ENCODE measurements at places on chromosomes 2 and 18.

- DNase-seq: no peak
Observed at GRCh38 chr2:160510617-160511016, 17.0 kb upstream of the RBMS1 start.

- no peak for DNase-seq
Observed at GRCh38 chr2:238793801-238794449, 54.0 kb upstream of the TWIST2 start.

DNA sequence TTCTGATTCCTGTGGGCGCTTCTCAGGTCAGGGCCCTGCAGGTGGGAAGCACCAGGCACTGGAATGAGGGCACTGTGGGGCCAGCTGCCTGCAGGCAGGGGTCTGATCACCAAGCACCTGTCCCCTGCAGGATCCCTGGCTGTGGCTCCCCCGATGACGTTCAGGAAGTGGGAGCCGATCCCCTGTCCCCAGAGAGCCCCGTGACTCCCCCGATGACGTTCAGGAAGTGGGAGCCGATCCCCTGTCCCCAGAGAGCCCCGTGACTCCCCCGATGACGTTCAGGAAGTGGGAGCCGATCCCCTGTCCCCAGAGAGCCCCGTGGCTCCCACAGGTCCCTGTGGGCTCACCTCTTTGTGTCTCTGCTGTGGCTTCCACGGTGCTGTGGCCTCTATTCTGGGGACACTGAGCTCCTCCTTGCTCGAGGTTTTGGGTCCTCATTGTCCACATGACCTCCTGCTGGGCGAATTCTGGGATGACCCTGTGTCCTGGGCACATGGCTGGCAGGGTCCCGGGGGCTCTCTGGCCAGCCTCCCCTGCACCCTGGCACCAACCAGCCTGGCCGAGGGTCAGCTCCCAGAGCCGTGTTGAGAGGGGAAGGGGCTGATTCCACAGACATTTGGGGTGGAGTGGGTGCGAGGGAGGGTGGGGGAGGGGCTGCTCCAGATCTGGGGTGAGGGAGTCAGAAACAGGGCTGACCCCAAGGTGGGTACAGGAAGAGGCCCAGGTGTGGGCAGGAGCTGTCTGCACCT is 4.8 kb downstream of the NEU4 start:
- peak; percentile 30 for DNase-seq

DNA sequence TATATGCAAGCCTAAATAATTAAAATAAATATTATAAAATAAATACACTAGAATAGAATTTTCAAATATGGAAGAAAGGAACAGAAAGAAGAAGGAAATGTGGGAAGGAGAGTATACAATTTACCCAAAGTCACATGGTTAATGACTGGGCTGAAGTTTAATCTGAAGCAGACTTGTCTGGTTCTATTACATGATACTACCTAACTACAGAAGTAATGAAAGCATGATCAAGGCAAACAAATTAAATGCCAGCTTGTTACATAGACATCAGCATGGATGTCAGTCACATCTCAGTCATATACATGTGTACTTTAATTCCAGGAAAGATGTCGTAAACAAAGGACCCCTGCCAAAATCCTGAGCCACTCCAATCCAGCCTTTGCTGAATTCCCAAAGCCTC is 1060.8 kb downstream of the CNTNAP5 start:
- no peak for DNase-seq

DNA sequence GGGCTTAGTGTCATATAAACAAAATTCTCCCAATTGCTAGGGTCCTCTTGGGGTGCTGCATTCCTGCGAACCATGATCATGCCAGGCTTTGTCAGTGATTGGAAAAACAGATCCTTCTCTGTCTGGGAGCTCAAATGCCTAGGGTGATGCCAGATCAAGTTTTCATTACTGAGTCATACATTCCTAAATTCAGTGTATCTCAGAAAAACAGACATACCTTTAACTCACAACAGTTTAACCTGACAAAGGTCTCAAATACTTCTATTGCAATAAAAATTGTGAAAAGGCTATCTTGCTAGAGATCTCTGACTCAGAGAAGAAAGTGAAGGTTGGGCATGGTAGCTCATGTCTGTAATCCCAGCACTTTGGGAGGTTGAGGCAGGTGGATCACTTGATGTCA is 86.9 kb downstream of the SH3YL1 start:
- no peak for DNase-seq

DNA sequence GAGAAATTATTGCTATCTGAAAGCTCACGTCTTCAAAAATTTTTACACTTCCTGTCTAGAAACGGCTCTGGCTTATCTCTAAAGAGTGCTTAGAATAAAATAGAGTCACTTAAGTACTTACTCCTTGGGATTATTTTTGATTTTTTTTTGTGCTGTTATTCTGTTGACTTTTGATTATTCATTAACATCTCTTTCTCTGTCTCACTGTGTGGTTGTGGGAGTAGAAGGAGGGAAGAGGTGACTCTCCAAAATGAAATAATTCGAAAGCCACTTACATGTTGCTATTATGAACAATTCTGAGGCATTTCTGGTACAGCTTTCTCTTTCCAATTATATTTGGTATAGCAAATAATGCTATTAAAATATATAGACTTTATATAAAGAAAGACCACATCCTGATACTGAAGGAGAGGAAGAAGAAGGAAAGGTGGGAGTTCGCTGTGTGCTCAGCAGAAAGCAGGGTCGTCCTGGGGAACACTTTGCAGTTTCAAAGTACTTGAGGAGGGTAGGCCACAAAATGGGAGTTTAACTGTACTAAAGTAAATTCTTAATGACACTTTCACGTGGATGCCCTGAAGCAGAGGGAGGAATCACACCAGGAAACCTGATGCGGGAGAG is 9.6 kb upstream of the MMADHC start:
- DNase-seq: no peak

DNA sequence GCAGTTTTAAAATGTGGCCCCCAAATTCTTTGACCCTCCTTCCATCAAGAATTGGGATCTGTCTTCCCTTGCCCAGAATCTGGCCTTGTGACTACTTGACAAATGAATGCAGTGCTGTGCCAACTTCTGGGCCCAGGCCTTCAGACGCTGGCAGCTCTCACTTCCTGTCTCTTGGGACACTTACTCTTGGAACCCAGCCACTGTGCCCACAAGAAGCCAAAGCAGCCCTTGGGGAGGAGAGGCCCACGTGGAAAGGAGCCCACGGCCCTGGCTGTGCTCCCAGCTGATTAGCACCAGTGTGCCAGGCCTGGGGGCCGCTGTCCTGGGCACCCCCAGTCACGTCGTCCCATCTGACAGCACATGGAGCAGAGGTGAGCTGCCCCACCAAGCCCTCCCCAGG is 56.6 kb downstream of the RPL37A start:
- DNase-seq: no peak

DNA sequence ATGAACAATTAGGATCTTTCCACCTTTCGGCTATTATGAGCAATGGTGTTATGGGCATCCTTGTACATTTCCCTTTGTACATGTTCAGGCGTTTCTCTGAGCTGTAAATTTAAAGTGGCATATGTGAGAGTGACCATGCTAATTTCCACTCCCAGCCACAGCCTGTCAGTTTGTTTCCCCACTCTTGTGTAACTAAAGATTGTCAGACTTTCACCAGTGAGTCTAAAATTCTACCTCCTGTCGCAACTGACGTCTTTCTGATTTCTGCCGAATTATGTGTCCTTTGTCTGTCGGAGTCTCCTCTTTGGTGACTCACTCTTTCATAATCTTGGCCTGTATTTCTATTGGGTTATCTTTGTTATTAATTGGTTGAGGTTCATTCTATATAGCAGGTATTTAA is 50.7 kb downstream of the TRAPPC12 start:
- DNase-seq: no peak

DNA sequence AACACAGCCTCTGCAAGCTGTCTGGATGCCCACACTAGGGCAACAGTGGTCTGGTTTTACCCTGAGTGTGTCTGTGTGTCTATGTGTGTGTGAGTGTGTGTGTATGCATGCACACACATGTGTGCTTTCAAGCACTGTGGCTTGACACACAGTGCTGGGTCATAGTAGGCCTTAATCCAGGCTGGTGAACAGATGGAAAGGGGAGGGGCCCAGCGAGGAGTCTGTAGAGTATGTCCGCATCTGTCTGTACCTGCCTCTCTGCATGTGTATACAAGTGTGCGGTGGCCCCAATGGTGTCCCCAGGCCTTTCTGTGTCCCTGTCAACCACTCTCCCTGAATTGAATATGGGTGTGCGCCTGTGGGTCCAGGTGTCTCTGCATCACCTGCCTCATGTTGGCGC is 9.3 kb upstream of the KCNIP3 start:
- no peak for DNase-seq

DNA sequence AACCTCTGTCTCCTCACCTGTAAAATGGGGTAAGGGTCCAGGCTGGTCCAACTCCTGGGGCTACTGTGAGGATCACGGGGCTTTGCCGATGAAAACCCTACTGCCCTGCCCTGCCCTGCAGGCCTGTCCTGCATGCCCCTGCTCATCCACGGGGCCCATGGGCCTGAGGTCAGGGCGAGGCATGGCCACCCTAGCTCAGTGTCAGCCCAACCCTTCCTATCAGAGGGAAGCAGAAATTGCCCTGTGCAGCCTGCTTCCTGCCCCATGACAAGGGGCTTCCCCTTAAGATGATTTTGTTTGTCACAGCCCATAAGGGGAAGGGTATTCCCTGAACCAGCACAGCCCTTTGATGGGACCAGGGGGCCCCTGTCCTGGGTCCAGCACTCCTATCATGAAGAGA is 353.6 kb upstream of the ID2 start:
- no peak for DNase-seq

- no peak for DNase-seq
Observed at GRCh38 chr2:14552818-14553217, 79.7 kb upstream of the LRATD1 start.

DNA sequence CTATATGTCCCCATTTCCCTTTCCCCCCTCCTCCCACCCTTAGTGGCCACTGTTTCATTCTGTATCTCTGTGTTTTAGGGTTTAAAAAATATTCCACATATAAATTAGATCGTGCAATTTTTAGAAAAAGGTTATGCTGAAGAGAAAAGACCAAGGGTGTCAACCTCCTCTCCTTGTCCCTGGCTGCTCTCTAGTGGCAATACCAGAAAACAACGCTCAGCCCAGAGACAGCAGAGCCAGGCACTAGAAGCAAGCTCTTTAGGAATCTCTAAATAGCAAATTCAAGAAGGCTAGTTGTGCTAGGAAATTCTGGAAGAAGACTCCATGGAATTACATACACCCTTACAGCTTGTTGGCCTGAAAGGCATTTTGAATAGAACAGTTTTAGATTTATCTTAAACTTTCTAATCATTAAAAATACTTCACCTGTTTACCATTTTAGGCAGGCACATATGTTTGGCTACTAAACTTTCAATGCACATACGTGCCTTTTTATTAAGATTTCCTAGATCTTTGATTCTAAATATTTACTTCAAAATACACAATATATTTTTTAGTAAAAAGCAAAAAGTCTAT is 35.1 kb upstream of the RASGRP3 start:
- no peak for DNase-seq

DNA sequence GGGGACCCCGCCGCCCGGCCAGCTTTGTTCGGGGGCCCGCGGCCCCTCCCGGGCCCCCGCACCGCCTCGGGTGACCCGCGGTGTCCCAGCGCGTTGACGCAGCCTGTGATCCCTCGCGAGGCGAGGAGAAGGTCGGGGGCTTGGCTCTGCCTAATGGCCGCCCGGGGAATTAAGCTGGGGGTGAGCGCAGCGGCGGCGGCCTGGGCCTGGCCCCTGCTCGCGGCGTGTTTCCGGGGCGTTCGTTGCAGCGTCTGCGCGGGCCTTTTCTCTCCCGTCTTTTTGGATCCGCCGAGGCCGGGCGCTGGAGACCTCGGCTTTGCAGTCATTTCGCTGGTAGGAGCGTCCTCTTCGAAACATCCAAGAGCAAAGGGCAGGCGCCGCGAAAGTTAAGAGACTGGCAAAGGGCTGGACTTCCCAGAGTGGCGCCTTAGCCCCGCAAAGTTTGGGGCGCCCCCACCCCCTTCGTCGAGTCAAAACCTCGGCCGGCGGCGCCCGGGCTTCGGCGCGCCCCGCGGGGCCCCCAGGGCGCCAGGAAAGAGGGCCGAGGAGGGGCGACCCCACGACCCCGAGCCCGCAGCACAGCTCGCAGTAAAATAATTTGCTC is 1.3 kb downstream of the SALL3 start:
- DNase-seq: no peak

DNA sequence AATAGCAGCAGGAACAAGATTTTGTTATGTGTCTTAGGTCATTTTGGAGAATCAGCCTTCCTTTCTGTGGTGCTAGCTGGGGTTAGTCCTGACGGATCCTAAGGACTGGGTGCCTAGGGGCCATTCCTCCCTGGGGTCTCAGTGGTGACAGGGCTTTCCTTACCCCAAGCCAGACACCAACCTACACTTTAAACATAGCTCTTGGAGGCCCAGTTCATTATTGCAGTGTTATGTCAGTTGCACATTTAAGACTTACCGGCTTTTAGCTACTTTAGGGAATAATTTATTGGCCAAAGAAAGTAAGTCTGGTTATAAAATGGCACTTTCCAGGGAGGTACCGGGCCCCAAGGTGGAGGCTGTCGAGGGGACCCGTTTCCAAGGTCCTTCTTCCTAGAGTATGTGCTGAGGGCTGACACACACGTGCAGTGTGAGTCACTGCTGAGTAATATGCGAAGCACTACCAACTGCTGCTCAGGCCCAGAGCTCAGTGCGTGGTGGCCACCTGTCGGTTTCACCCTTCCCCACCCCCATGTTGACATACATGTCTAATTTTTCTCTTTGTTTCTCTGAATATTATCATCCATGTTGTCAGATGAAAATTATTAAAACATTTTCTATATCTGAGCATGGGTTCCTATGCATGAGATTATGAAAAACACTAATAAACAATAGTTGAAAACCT is 37.0 kb upstream of the GRHL1 start:
- DNase-seq: peak; percentile 48

DNA sequence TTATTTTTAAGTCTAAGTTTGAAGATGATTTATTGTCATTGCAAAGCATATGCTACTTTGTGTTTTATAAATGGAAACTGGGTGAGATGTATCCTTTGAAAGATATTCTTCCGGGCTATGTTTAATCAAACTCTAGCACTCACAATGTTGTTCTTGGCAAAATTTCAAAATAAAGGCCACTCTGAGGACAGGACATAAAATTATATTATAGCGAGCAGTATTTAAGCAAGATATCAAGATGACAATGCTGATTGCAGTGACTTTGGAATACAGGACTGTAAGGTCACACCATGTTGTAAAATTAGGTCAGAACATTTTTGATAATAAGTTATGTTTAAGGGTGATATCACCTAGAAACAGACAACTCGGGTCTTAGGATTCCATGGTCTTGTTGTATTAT is 14.2 kb downstream of the RPRM start:
- DNase-seq: no peak

- no peak for DNase-seq
Observed at GRCh38 chr2:73107211-73107926, 5.4 kb downstream of the RAB11FIP5 start.

- no peak for DNase-seq
Observed at GRCh38 chr2:96809951-96810782, 5.9 kb upstream of the CNNM3 start.

GRCh38 chr2:37415128-37415820 is 70.8 kb downstream of the QPCT start:
- DNase-seq: no peak
